ENCODE measurements at places on chromosomes 11 and 22.

DNA sequence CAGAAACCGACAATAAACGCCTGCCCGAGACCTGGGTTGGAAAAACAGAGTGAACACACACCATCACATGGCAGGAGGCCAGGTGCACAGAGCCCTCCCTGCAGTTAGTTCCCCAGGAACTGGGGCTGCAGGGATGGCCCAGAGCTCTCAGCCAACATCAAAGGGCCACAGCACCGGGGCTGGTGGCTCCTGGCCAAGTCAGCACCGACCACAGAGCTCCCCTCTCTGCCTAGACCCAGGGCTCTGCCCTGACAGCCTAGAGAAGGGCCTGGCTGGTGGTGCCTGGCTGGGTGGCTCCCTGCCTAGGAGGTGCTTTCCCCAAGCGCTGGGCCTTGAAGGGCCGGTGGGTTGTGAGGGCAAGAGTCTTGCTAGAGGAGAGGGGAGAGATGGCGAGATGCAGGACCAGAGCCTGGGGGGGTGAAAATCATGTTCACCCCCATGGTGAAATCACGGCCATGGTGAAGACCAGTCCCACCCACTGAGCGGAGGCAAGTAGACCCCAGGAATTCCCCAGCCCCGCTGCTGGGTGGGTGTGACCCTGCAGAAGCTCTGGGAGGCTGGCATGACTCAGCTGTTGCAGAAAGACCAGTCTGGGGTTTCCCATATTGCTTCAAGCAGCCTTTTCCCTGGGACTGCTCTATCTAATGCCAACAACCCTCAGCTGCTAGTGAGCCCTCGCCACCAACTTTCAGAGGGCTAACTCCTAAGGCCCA, 7.2 kb upstream of the BID start:
- DNase-seq = peak; percentile 96

GRCh38 chr22:40024201-40025061, 29.7 kb downstream of the FAM83F start:
- peak; percentile 71 for DNase-seq

- DNase-seq = peak; percentile 12
Measured at GRCh38 chr11:116696381-116696941, 76.3 kb downstream of the BUD13 start.

DNA sequence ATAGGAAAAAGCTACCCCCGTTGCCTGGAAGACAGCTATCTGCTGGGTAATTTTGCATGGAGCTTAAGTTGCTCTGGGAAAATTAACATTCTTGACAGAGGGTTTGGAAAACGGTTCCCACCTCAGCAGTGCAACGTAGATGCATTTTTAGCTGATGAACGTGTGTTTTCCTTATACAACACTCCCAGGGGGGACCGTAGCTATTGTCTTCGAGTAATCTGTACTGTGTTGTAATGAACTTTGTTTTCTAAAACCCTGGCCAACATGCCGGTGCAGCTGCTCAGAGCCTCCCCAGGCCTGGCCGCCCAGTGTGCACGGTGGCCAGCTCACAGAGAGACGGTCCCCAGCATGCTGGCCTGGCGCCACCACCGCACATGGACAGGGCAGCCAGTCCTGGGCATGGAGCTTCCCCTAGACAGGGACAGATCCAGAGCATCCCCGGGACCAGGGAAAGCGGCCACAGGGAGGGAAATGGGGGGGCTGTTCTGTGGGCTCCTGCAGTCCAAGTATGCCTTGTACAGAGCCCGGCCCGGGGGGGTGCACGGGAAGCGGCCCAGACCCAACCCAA, 2.2 kb downstream of the TNNT3 start:
- peak; percentile 95 for DNase-seq

- no peak for DNase-seq
Measured at GRCh38 chr22:47307822-47308221, 545.4 kb downstream of the TBC1D22A start.

- peak; percentile 93 for DNase-seq
Measured at GRCh38 chr11:58573451-58574104, 2.1 kb downstream of the LPXN start.

DNA sequence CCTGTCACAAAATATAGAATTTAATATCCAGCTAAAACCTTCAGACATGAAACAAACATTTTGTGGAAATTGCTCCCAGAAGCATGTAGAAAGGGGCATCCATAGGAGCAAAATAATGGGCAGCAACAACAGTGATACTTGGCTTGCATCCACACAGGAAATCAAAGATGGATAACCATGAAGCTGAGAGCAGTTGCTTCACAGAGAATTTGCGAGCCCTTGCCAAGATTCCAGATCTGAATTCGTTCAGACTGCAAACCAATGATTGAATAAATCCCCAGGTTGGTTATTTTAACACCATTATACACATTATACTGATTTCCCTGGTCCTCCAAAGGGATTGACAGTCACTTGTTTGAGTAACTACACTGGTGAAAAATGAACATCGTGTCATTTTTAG, 15.6 kb upstream of the OR51L1 start:
- DNase-seq = peak; percentile 8

DNA sequence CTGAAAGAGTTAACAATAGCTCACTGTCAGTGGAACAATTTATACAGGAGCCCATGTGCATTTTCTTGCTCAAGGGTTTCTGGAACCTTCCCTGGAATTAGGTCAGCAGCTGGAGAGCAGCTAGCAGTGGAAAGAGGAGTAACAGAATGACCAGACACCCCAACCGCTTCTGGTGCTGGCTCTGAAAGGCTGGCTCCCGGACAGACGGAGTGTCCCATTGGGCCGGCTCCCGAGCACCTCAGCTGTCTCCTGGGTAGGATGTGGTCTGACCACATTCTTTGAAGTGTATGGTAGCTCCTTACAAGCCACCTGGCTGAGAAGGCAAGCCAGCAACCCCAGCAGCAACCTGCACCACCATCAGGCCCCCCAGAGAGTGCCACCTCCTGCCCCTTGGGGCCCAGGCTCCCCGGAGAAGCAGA, 44.7 kb downstream of the ABTB2 start:
- DNase-seq = no peak

DNA sequence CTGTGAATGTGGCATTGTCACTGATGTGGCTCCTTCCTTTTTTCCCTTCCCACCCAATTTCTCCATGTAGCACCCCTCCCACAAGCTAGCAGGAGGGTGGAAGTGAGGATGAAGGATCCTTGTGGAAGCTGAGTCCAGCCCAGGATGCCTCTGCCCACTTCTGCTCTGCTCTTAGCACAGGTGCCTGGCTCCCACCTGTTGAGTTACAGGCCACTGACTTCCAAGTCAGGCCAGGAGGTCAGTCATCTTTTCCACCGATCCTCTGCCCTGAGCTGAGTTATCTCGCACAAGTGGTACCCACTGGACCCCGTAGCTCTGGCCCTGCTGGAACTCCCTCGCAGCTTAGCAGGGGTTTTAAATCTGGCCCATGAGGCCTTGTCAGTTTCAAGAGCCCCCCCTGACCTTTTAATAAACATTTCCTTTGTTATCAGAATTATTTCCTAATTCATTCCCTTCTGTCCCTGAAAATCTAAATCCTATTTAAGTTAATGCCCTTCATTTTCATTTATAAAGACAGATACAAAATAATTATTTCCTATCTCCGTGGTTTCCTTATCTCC, 125.3 kb upstream of the CADM1 start:
- DNase-seq = no peak

- no peak for DNase-seq
Measured at GRCh38 chr11:71330349-71330748, 78.0 kb upstream of the SHANK2 start.

- no peak for DNase-seq
Measured at GRCh38 chr11:65206901-65207300, 25.2 kb downstream of the CAPN1 start.
